Bronchial smooth muscle cell (primary cell): ENCODE measurements at places on chromosomes 11 and 22. TPM values are rescaled to one million over a fixed set of nuclear protein-coding genes. Genes with fewer than 3 reads are reported as not detected.

ABCC8 gene
- not detected in 2 replicates for total RNA-seq

GAL gene
- total RNA-seq = 0.09 and 0.47 TPM in 2 replicates

OR8D4 gene
- not detected in 2 replicates for total RNA-seq

PTGDR2 gene
- total RNA-seq = 0.16 and 1.5 TPM in 2 replicates

TBX10 gene
- total RNA-seq = not detected in 2 replicates

RBMXL2 gene
- not detected in 2 replicates for total RNA-seq

SCGB1C1 gene
- not detected in 2 replicates for total RNA-seq

OR5B3 gene
- total RNA-seq = not detected in 2 replicates

ACR gene
- not detected in 2 replicates for total RNA-seq

NTM gene
- total RNA-seq = 3.1 and 8.2 TPM in 2 replicates

GPHA2 gene
- not detected in 2 replicates for total RNA-seq

SGSM1 gene
- total RNA-seq = not detected in 2 replicates

DRAP1 gene
- 189 and 480 TPM in 2 replicates for total RNA-seq
